AG08395 (cell line): ENCODE measurements at places on chromosomes 1 and 21.

GRCh38 chr1:210264496-210265380, 32.1 kb downstream of the SERTAD4 start:
- peak; percentile 26 for DNase-seq

- no peak for DNase-seq
These were observed 156.9 kb downstream of the EDEM3 start for GRCh38 chr1:184597650-184598357.

- DNase-seq = no peak
These were observed 16.2 kb downstream of the PROX1 start for GRCh38 chr1:214004014-214004413.

DNA sequence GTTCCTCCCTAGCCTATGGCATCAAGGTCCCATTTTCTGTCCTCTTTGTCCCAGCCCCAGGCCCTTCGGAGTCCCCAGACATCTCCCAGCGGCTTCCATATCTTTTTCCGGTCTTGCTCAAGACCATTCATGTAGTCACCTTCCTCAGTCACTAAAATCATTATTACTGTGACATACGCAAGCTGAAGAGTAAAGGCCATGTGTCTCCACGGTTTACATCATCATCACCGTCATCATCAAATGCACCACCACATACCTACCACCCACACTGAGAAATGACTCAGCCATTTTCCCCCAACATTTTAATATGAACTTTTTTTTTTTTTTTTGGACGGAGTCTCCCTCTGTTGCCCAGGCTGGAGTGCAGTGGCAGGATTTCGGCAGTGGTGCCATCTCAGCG, 43.4 kb downstream of the FHAD1 start:
- DNase-seq = no peak

GRCh38 chr1:42847111-42847595, 740 bp downstream of the ZNF691 start:
- DNase-seq = no peak

DNA sequence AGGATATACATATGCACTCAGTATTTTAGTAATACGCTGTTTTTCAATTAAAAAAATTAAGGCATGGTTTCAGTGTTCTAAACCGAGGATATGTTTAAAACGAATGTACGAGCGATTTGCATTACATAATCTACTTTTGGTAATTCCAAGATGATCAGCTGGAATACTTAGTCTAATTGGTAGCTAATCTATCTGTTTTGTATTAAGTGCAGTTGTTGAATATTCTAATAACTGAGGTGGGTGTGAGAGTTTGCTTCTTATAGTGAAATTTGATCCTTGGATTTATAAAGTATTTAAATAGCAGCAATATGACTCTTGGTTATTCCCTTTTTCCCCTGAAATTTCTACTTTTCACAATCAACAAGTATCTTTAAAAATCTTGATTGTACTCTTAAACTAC, 1.3 kb downstream of the RNF2 start:
- no peak for DNase-seq

- DNase-seq = no peak
These were observed 3.0 kb downstream of the DUSP23 start for GRCh38 chr1:159783724-159784123.

DNA sequence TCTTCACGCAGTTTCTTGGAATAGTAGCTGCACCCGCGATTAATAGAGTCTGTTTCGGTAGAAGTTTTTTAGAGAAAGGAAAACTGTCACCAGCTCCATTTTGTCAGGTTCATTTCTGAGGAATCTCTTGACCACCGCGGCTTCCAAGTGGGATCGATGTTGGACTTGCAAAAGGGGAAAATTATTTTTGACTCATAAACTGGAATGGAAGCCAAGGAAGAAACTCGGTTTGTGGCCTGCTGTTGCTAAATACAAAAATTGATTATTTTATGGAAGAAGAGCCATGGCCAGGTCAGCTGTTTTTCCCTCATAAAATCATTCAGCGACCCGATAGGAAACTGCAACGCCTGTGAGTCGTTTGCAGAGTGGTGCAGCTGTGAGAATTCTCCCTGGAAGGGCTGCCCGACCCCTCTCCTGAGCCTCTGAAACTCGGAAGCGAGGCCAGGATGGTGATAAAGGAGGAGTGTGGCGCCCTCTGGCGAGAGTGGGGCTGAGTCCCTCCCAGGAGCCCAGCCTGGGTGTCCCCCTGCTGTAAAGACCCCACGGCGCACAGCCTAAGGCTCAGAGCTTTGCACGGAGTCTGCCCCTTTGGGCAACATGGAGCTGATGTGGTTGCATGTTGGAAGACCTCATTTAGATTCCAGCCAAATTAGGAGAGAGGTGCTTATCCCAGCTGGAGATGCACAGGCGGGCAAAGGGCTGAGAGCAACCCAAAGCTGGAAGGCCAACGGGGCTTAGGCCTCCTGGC, 83.6 kb upstream of the SLC25A33 start:
- DNase-seq = peak; percentile 74

GRCh38 chr21:34199121-34199910, 125.9 kb downstream of the MRPS6 start:
- no peak for DNase-seq

GRCh38 chr1:39735731-39736130, 3.0 kb upstream of the PPIE start:
- no peak for DNase-seq

- peak; percentile 79 for DNase-seq
These were observed 8.8 kb downstream of the MYCL start for GRCh38 chr1:39892601-39893595.

GRCh38 chr21:44934797-44935532, 4.9 kb upstream of the SLX9 start:
- DNase-seq = no peak

- no peak for DNase-seq
These were observed 81.0 kb upstream of the PLD5 start for GRCh38 chr1:242605521-242605920.

GRCh38 chr1:37724575-37724974, 32.3 kb downstream of the CDCA8 start:
- DNase-seq = no peak

DNA sequence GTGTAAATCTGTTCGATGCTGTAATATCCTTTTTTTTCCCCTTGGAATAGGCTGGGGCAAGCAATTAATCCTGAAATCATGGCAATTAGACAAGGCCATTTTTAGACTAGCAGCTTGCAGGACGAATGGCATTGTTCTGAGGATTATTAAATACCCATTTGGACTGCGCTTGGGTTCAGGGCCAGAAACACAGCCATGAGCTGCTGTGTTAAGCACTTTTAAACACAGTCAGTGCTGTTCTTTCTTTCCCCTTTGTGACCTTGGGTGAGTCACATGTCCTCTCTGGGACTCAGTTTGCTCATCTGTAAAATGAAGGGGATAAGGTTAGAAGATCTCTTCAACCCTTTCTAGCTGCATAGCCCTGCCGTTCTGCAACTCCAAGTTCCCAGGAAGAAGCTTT, 58.6 kb upstream of the C8B start:
- no peak for DNase-seq

DNA sequence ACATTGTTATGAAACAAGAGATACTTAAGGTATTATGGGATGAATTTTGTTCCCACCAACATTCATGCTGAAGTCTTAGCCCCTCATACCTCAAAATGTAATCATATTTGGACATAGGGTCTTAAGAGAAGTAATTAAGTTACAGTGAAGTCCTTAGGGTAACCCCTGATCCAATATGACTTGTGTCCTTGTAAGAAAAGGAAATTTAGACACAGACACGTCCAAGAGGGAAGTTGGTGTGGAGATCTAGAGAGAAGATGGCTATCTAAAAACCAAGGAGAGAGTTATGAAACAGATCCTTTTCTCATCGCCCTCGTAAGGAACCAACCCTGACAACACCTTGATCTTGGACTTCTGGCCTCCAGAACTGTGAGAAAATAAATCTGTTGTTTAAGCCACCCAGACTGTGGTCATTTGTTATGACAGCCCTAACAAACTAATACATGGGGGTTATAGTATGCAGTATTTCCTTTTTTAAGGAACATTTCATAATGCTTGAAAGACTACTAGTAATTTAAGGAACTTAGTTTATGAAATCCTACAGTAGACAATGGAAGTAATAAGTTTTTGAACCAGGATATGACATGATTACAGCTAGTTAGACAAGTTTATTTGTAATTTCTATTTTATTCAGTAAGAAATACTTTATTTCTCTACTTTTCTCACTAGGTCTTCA, 875.5 kb upstream of the ADGRL2 start:
- DNase-seq = no peak

DNA sequence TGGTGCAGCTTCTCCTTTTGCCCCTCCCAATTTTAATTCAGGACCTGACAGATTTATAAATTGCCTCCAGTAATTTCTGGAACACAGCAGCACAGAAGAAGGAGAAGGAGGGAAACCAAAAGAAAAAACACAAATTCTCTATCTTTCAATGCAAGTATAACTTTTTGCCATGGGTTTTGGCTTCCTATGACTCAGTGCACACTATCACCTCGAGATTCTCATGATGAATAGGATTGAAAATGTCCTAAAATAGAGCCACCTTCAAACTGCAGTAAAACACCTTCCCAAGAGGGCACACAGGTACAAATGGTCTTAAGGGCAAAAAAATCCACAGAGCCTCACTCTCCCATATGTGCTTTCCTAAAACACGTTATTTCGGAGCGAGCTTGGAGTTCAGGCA, 113.6 kb downstream of the HLCS start:
- no peak for DNase-seq

DNA sequence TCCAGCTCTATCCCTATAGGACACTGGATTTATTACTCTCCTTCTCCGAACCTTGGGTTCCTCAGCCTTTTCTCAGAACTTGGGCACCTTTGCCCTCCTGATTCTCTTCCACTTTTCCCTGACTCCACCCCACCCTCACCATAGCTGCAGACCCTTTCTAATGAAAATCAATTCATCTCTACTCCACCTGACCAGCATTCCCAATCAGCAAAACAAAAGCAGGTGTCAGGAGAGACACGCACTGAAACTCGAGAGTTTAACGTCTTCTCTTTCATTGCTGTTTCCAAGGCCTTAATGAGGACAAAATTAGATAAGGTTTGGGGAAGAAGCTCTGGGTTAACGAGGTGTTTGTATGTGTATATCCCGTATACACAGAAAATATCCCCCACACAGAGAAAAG, 208.8 kb downstream of the PLPP3 start:
- no peak for DNase-seq

- no peak for DNase-seq
These were observed 55.6 kb downstream of the KIF21B start for GRCh38 chr1:200967693-200968468.

DNA sequence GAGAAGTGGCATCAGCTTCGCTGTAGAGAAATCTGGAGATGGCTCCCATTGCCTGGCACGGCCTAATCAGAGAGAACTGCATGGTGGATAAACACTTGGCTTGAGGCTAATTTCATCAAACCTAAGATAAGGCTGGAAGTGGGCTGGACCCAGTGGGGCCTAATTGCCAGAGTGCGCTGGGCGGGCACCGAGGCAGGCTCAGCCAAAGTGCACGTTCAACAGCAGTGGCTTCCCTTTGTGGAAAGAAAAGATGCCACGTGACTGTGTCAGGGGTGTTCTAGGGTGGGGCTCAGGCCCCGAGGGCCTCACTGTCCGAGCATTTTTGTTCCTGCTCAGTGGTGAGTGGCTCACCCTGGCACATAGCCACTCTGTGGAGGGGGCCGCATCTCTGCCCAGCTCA, 5.8 kb downstream of the PLCH2 start:
- no peak for DNase-seq

DNA sequence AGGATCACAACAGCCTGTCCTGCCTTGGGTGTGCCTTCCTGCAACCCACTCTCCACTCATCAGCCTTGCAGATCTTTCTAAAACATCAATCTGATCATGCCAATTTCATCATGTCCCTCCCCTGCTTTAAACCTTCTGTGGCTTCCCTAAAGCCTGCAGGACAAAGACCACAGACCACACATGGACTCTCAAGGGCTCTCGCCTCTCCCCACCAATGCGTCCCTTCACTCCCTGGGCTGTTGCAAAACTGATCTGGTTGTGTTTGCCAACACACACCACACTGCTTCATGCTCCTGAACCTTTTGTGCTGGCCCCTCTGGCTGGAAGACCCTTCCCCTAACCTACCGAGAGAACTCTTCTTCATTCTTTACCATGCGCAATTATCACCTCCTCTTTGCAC, 72.4 kb downstream of the ITPKB start:
- DNase-seq = no peak

GRCh38 chr1:154553056-154554030, 5.1 kb downstream of the UBE2Q1 start:
- no peak for DNase-seq

DNA sequence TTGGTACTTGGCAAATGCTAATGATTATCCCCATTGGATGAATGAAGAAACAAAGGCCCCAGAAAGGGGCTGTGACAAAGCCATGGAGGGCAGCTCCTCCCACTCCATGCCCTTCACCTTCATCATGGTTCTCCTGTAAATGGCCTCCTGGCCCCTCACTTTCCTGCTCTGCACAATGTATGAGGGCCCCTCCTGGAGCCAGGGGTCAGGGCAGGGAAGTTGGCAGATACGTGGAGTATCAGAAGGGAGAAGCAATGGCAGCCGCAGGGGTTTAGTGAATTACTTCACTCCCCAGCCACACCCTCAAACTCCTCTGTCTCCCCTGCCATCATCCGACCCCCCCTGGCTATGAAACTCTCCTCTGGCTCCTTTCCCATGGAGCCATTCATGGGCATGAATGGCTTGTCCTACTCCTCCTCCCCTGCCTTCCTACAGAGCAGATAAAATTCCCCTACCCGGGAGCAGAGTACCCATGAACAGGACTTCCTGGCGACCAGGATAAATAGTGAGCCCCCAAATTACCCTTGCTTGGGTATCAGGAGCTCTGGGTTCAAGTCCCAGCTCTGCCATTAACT, 86.3 kb downstream of the CAMK2N1 start:
- DNase-seq = no peak

DNA sequence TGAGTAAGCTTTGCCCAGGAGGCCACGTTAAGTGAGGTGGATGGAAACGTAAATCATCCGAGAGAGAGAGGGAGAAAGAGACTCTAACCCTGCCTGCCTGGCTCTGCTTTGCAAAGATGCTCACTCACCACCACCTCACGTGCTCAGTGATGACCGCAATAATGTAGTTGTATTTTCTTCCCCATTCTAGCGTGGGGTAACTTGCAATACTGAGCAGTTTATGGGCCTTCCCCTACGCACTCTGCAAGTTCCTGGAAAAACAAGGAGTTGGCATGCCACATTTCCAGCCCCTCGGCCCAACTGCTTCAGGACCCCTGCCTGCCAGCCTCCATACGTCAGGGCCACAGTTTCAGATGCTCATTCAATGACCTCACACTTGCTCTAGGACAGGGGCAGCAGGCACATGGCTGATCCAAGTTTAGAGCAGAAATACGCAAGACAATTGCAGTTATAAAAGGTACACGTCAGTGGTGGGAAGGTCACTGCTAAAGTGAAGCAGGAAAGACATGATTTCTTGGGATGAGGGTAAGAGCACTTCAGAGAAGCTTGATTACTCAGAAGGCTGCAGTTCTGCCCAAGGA, 112.5 kb upstream of the RAB4A start:
- no peak for DNase-seq

- DNase-seq = no peak
These were observed 60.4 kb downstream of the ARHGEF10L start for GRCh38 chr1:17599954-17600300.

GRCh38 chr1:205396967-205397616, 24.8 kb downstream of the LEMD1 start:
- peak; percentile 52 for DNase-seq
